ENCODE measurements at places on chromosomes 12 and 14.
A peak's percentile ranks its signal among the peaks of the same experiment; 100 is the strongest.

DNA sequence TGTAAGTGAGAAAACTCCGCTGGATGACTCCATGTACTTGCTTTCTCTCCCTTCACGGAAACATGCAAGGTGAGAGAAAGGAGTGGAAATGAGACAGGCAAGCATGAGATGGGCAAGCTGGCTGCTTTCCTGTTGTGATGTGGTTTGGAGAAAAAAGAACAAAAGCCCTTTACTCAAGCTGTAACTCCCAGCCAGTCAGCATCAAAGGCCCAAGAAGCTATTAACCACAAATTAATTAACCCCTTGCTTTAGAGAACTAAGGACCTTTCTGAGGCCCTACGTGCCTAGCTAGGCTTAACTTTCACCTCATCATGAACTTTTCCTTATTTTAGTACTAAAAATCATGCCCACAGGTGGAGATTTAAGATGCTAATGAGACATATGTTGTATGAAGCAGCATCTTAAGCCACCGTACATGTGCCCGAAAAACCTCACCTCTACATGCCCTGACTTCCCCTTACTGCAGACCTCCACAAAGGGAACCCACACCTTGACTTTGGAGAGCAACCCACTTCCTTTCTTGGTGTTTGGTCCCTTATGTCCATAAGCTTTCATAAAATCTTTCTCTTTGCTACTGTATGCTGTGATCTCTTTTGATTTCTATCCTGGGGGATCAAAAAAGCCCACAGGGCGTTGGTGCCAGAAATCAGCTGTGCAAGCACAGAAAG is 87.0 kb downstream of the GALNT8 start:
- no peak for DNase-seq

- no peak for DNase-seq
These were observed 128.7 kb downstream of the MIPOL1 start for GRCh38 chr14:37326434-37326833.

- no peak for DNase-seq
These were observed 100.2 kb upstream of the PARP11 start for GRCh38 chr12:3973269-3973884.

GRCh38 chr12:117036547-117036946 is 62.7 kb downstream of the TESC start:
- no peak for DNase-seq

DNA sequence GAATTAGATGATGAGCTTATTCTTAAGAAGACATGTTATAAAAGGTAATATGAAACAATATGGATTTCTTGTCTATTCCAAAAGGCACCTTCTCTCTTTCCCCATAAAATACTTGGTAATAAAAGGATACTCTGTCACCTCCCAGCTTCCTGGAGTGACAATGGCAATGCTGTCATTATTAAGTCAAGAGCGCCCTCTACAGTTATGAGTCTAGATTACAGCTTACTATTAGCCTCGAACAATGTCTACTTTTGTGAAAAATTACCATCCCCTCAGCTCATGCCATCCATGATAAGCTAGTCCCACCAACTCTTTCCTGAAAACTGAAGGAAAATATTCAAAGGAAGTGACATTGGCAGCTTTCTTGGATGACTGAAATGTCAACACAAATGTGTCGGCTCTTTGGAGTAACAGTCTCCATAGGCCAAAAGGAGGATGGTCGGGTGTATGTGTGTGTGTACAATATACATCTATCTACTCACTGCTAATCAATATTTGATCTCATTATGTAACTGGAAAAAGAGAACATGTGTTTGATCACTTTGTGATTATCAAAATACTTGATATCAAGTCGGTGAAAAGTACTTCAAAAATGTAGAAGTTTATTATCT is 48.7 kb upstream of the CDKN3 start:
- no peak for DNase-seq

DNA sequence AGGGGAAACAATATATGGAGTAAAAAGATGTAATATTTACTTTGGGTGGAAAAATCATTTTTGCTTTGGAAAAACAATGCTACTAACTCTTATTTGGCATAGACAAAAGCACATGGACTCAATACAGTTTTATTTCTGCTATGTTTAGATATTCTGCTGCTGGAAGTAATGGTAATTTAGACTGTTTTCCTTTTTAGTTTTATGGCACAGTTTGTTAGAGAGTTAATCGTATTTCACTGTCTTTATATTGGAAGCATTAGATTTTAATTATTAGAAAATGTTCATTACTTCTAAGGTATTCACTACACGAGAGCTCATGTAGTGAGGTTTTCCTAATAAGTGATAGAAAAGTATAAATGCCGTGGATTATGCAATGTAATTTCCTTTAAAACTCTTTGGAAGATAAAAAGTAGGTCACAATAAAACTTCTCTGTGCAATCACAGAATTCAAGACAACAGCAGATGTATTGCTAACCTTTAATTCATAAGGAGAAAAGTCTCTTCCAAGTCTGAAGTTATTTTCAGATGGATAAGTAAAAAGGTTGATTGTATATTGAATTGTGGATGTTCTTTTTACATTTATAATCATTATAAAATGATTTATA is 851.8 kb downstream of the TMTC2 start:
- no peak for DNase-seq

DNA sequence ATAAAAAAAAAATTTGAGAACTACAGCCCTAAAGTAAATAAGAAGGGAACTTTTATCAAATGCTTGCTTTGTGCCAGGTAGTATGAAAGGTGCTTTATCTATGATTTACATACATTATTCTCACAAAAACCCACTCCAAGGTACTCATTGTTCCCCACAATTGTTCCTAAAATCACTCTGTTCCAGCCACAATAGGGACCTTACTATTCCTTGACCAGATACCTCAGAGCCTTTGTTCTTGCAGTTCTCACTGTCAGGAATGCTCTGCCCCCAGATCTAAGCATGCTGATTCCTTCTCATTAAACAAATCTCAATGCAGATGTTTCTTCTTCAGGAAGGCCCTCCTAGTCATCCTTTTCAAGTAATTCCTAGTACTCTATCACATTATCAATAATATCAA is 60.2 kb downstream of the PPP1R12A start:
- DNase-seq, result no peak

DNA sequence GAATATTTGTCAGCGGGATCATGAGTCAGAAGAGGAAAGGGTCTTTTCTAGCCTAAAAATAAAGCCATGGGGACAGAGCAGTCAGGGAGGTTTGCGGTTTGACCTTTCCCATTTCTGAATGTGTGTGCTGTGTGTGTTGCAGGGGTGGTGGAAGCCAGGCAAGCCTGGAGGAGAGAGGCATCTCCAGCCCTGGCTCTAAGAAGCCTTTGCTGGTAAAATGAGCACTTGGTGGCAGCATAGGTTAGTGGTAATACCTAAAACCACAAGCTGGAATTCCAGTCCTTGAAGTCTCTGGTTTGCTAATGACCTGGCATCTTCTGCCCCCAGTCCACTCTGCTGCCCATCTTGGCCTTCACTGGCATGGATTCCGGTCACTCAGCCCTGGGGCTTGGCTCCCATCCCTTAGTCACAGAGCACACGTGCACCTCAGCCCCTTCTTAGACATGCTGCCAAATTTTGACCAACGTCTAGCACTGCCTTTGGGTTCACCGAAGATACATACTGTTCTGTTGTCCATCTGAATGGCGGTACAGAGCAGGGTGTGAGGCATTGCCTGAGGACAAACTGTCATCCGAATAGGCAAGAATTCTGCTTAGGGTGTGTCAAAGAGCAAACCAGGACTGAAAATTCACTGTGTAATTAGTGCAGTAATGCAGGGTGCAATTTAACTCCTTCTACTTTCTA is 52.7 kb downstream of the KCNA5 start:
- no peak for DNase-seq

- no peak for DNase-seq
These were observed 107.2 kb downstream of the DERA start for GRCh38 chr12:16018306-16018705.

DNA sequence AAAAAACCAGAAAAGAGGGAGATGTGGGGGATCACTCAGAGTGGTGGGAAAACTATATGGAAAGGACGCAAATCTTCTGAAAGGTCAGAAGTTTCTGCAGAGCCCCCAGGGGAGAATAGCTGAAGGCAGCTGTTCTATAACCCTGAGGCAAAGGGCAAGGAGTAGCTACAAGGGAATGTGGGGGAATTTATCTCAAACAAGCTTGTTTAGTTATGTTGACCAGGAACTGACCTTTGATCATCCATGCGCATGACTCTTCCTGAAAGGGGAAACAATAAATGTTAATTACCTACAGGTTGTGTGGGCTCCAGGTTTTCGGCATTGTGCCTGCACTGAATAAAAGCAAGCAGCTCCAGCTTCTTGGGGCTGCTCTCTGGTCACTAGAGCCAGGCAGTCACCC is 968.5 kb downstream of the AACS start:
- DNase-seq, result no peak

GRCh38 chr14:44639781-44640385 is 132.8 kb upstream of the FSCB start:
- DNase-seq, result no peak

- DNase-seq, result peak; percentile 81
These were observed 730 bp downstream of the PPP1R3E start for GRCh38 chr14:23301969-23302289.

GRCh38 chr12:176321-177181 is 37.4 kb downstream of the SLC6A12 start:
- no peak for DNase-seq

- DNase-seq, result no peak
These were observed 158.7 kb downstream of the NUAK1 start for GRCh38 chr12:105980085-105980484.

GRCh38 chr12:49054524-49054923 is 6.1 kb downstream of the KMT2D start:
- DNase-seq, result no peak

DNA sequence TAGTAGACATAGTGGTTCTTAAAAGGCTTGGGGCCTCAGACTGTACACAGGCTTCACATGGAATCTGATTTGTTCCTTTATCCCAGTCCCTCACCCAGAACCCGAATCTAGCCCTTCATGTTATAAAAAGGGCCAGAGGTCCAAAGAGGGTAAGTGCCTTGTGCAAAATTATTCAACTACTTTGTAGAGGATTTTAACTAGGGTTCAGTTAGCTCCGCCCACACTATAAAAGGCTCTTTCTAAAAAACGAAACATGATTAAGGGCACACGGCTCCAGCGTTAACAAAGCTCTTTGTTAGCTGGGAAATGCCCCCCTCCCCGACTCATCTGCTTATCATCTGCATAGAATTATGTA is 3.2 kb upstream of the SOCS2 start:
- DNase-seq, result no peak

Data from CD4-positive, alpha-beta T cell (primary cell).